Right renal cortex interstitium (tissue), 3 donors: ENCODE measurements at places on chromosomes 11 and 22. TPM values are rescaled to one million over a fixed set of nuclear protein-coding genes. Genes with fewer than 3 reads are reported as not detected.

NCR3LG1 gene
- 1.6 TPM for polyA plus RNA-seq

NEU3 gene
- polyA plus RNA-seq = 9.3 TPM

FAM181B gene
- polyA plus RNA-seq = 2.3 TPM

FREY1 gene
- 0.32 TPM for polyA plus RNA-seq

MMP11 gene
- polyA plus RNA-seq = 16.7 TPM

SERPING1 gene
- 139 TPM for polyA plus RNA-seq

DMC1 gene
- polyA plus RNA-seq = 5.4 TPM

FSHB gene
- polyA plus RNA-seq = not detected

RAB38 gene
- 23.0 TPM for polyA plus RNA-seq

RHOD gene
- 8.8 TPM for polyA plus RNA-seq

TMEM86A gene
- polyA plus RNA-seq = 8.1 TPM

DNA sequence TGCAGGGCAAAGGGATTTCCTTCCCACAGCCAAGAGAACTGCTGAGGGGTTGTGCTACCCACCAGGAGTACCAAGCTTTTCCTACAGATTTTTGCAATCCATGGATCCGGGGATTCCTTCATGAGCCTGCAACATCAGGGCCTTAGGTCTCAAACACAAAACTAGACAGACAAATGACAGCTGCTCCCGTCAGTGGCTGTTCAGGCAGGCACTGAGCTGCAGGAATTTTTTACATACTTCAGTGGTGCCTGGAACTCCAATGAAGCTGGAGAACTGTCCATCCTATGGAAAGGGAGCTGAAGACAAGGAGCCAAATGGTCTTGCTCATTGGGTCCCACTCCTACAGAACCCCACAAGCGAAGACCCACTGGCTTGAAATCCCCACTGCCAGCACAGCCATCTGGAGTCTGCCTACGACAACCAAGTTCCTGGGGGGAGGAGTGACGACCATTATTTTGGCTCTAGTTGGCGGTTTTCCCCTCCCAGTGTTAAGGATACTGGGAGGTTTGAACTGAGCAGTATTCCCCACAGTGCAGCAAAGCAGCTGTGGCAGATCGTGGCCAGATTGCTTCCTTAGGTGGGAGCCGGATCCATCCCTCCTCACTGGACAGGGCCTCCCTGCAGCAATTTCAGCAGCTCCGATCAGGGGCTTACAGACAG lies 157.7 kb upstream of the TMEM45B start:
- DNase-seq = no peak

- no peak for DNase-seq
These were observed 21.3 kb downstream of the OR10A6 start for GRCh38 chr11:7909585-7910285.

DNA sequence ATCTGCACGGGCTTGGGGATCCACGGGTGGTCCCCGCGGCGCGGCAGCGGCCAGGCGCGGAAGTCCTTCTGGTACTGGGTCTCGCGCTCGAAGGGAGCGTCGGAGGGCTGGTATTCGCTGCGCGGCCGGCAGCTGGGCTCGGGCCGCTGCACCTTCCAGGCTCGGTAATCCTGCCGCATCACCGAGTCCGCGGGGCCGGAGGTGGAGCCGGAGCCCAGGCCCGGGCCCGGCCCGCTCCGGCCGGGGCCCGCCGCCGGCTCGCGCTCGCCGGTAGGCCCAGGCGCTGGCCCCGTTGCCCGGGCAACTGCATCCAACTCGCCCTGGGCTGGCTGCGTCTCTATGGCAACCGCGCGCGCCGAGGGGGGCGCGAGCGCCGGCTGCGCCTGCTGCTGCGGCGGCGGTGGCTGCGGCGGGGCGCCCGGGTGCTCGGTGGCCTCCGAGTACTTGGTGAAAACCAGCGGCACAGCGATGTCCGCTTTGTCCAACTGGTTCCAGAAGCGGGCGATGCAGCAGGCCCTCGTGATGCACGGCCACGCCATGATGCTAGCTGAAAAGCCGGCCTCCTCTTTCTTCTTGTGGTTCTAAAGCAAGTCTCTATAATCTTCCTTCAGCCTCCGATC lies 897 bp downstream of the MAP6 start:
- no peak for DNase-seq

DNA sequence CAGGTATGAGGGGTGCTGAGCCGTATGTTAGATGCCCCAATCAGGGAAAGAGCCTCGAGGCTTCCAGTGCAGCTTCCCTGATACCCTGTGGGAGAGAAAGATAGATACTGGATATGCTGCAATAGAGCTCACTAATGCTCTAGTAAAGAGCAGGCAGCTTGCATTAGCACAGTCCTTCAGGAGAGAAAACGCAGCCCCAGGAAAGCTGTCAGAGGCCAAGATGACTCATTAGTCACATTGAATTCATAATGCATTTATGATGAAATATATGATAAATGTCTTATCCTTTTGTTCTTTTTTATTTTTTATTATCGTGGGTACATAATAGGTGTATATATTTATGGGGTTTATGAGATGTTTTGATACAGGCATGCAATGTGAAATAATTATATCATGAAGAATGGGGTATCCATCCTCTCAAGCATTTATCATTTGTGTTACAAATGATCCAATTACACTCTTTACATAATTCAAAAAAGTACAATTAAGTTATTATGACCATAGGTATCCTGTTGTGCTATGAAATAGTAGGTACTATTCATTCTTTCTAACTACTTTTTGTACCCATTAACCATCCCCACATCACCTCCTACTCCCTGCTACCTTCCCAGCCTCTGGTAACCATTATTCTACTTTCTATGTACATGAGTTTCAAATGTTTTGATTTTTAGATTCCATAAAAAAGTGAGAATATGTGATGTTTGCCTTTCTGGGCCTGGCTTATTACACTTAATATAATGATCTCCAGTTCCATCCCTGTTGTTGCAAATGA lies 94.5 kb upstream of the TOP3B start:
- no peak for DNase-seq

GRCh38 chr11:10386361-10386760 lies 68.7 kb upstream of the AMPD3 start:
- DNase-seq = no peak

- no peak for DNase-seq
These were observed 119.2 kb downstream of the TMEM135 start for GRCh38 chr11:87156970-87157369.

GRCh38 chr11:111307472-111308108 lies 9.2 kb downstream of the POU2AF3 start:
- DNase-seq = no peak

- DNase-seq = no peak
These were observed 114.0 kb upstream of the PLET1 start for GRCh38 chr11:112374486-112375140.

DNA sequence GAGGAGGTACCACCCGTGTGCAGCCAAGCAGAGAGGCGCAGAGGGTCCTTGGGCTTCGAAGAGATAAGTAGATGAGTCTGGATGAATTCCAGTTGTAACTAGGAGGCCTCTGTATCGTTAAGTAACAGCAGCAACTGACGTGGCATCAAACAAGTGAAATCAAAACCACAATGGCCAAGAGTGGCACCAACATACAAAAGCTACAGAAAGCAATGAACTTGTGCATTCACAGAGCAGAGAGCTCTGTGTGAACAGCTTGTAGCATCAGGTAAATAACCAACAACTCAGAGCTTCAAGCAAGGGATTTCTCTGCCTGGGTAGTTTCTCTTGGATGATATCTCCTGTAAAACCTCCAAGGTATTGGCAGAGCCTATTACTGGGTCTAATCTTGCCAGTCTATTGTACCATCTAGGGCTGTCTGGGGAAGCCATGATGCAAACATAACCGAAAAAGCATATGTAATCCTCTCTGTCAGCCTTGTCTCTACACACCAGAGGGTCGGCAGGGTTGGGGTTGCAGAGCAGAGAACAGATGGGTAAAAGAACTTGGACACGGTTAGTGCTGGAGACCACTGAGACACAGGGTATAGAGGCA lies 83.1 kb upstream of the USP47 start:
- DNase-seq = no peak

DNA sequence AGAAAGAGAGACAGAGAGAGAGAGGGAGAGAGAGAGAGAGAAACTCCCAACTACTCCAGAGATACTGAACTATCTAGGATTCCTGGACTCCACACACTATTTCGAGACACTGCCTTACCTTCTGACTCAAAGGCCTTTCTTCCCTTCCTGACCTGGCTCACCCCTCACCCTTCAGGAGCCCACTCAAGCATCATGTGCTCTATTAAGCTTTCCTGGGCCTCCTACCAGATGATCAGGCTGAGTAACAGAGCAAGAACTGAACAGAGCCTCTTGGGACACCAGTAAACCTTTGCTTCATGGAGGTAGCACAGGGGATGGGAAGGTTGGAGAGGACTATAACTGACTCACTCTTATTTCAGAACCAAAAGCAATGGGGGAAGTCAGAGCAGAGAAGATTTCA lies 31.4 kb downstream of the PLEKHA7 start:
- no peak for DNase-seq

- DNase-seq = peak; percentile 73
These were observed at the start of gene GRAMD1B for GRCh38 chr11:123429913-123430720. GRAMD1B (plus strand) TSS chr11:123430269; CDS start chr11:123430793, 524 bp downstream.

- DNase-seq = no peak
These were observed 6.3 kb downstream of the GUCY1A2 start for GRCh38 chr11:107011977-107012376.

GRCh38 chr11:96827164-96827563 lies 437.4 kb downstream of the JRKL start:
- DNase-seq = no peak
